H1 (cell line): ENCODE measurements at places on chromosomes 12 and 14. TPM values are rescaled to one million over a fixed set of nuclear protein-coding genes. Genes with fewer than 3 reads are reported as not detected.
A peak's percentile ranks its signal among the peaks of the same experiment; 100 is the strongest.

The PRR4 gene
- 2.0 TPM in 1 of 2 replicates, not detected in the other for total RNA-seq

The CSAD gene
- total RNA-seq = 8.8 and 10.0 TPM in 2 replicates

The RPGRIP1 gene
- total RNA-seq = 0.63 and 0.65 TPM in 2 replicates

DNA sequence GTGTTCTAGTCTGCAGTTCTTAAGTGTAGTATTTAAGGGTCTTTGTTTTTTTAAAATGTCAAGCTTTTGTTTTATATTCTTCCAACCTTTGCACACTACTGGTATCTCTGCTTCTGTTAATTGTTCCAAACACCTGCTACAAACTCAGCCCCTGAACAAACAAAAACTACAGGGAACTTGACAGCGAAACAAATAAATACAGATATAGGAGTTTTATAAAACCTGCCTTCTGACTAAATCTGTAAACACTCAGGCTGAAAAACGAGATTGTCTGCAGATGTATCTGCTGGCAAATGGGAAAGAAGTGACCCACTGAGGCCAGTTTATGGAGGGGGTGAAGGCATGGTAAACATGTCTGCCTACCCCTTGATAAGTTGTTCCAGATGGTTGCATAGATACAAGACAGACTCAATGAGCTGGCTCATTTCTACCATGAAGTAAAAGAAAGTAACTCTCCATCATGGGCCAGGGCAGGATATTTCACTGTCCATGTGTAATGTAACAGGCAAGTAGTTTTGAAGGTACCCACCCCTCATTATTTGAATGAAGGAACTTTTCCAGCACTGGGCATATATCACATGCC is 75.6 kb downstream of the LMO3 start:
- no peaks in the 10 kb centered on the region for H3K4me1 ChIP-seq
- no peak overlapping the region for H3K4me3 ChIP-seq
- no peak overlapping the region for H3K27ac ChIP-seq
- no peaks in the 10 kb centered on the region for H3K36me3 ChIP-seq
- DNase-seq = no peak

DNA sequence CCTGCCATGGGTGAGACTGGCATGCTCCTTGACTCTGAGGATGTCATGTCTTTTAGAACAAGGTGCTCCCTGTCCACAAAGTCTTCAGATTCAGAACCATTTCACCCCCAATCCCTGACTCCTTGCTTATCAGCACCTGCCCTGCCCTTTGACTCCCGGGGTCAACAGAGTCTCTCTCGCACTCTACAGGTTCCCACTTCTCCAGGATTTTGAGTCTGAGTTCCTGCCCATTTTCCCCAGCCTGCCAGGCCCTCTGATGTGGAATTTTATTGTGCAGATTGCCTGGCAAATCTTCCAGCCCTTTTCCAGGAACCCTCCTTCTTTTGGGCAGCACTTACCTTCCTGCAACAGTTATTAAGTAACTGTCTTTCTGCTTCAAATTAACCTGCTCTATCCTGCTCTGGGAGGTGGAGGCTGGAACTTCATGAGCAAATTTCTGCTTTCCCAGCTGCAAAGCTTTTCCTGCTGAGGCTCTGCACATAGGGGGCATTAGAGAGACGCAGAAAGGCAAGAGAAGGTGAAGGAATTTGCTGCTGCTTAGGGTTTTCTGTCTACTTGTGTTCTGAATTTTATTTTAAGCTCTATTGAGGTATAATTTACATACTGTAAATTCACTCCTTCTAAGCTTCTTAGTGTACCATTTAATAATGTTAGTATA is 259.1 kb downstream of the PCNX1 start:
- H3K27ac ChIP-seq = no peak overlapping the region
- no peaks in the 10 kb centered on the region for H3K4me1 ChIP-seq
- no peaks in the 10 kb centered on the region for H3K36me3 ChIP-seq
- H3K27me3 ChIP-seq = no peaks in the 10 kb centered on the region
- H3K4me3 ChIP-seq = no peak overlapping the region
- no peak for DNase-seq

GRCh38 chr14:55398679-55399078 is 13.0 kb downstream of the ATG14 start:
- H3K36me3 ChIP-seq = peaks cover 4% of the 10 kb centered on the region; the same call in 1 of the 2 replicates
- no peaks in the 10 kb centered on the region for H3K4me1 ChIP-seq
- H3K27ac ChIP-seq = no peak overlapping the region
- H3K4me3 ChIP-seq = no peak overlapping the region
- DNase-seq = no peak

- no peak overlapping the region for H3K27ac ChIP-seq
- no peaks in the 10 kb centered on the region for H3K4me1 ChIP-seq
- H3K27me3 ChIP-seq = no peaks in the 10 kb centered on the region
- no peaks in the 10 kb centered on the region for H3K36me3 ChIP-seq
- no peak overlapping the region for H3K4me3 ChIP-seq
These were observed 115.4 kb downstream of the TMTC2 start for GRCh38 chr12:82801951-82802610.

DNA sequence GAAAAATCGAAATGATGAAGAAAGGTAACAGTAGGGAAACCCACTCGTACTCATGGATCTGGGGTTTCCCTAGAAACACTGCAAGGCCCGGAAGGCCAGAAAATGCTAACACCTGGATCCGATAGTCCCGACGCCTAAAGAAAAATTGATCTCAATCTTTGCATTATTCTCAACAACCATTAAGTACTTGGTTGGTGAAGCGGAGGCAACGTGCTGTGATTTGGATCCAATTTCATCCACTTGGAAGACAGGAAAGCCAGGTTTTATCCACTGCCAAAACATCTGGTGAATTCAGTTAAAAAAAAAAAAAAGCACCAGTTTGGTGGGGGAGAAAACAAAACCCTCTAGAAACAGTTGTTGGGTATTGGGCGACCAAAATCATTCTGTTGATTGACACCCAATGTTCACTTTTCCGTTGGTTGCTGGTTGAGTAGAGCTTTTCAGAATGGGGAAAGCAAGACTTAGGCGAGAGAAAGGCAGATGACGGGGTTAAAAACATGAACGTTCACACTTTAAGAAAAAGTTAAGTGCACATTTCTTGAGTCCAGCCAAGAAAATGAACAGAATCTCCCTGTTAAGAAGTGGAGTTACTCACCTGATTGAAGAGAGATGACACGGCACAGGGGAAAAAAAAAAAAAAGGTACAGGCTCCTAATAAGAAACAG is 41.9 kb upstream of the MED13L start:
- peaks cover 3% of the 10 kb centered on the region for H3K4me1 ChIP-seq
- no peak overlapping the region for H3K27ac ChIP-seq
- no peak overlapping the region for H3K4me3 ChIP-seq

- no peak for DNase-seq
- no peak overlapping the region for H3K27ac ChIP-seq
- no peaks in the 10 kb centered on the region for H3K4me1 ChIP-seq
- no peaks in the 10 kb centered on the region for H3K27me3 ChIP-seq
- H3K4me3 ChIP-seq = no peak overlapping the region
These were observed 24.5 kb downstream of the PCNX4 start for GRCh38 chr14:60116181-60116580.

DNA sequence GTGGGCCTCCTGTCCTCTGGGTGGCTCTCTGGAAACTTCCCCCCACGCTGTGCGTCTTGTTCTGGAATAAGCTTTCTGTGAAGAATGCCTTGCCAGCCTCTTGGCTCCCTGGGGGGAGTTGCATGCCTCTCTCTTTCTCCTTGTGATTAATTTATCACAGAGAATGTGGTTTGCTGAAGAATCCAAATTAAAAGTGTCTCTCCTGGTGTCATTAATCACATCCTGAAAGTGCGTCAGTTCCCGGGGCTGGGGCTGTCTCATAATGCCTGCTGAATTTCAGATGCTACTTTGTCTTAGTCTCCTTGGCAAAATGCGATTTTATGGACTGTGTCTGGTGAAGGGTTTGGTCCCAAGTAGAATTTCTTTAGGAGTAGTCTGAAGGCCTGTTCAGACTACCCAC is 787.7 kb upstream of the TMEM132C start:
- no peaks in the 10 kb centered on the region for H3K27me3 ChIP-seq
- no peaks in the 10 kb centered on the region for H3K36me3 ChIP-seq
- H3K4me3 ChIP-seq = no peak overlapping the region
- DNase-seq = peak; percentile 41
- no peaks in the 10 kb centered on the region for H3K4me1 ChIP-seq

GRCh38 chr12:116537101-116537904 is 21.9 kb upstream of the MAP1LC3B2 start:
- H3K4me1 ChIP-seq = peaks cover 21% of the 10 kb centered on the region
- H3K27me3 ChIP-seq = peaks cover 3% of the 10 kb centered on the region
- no peak overlapping the region for H3K27ac ChIP-seq
- no peaks in the 10 kb centered on the region for H3K36me3 ChIP-seq
- no peak overlapping the region for H3K4me3 ChIP-seq

DNA sequence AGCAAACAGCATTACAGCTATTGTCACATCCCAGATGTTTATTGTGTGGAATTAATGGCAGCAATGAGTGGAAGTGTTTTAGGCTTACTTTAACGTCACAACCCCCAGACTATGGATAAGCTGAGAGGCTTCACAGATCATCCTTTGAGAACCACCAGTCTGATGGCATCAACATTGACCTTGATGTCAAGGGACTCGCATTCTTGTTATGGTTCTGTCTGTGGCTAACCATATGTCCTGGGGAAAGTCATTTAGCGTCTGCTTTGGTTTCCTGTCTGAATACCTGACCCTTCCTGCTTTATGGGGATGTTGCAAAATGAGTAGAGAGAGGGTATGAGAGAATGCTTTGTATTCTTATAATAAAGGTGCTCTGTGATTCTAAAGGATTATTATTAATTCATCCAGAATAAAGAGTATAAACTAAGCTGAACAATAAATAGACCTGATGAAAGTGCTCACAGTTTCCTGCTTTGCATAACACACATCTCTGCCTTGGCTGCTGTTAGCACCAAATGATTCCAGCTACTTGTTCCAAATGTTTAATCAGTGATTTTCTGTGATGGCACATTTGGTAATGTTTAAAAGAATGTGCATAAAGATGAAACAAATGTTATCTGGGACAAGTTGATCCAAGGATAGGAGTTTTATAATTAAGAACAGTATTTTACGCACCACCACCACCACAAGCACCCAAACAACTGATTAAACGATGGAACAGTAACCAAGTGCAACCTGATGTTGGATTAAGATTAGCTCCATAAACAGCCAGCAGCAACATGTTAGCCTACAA is 116.9 kb upstream of the LRIG3 start:
- no peaks in the 10 kb centered on the region for H3K27me3 ChIP-seq
- DNase-seq = no peak
- no peak overlapping the region for H3K27ac ChIP-seq

GRCh38 chr12:127257366-127257935 is 1009.5 kb upstream of the TMEM132C start:
- H3K36me3 ChIP-seq = no peaks in the 10 kb centered on the region
- no peak for DNase-seq
- H3K27ac ChIP-seq = no peak overlapping the region
- H3K27me3 ChIP-seq = no peaks in the 10 kb centered on the region
- H3K4me3 ChIP-seq = no peak overlapping the region
- no peaks in the 10 kb centered on the region for H3K4me1 ChIP-seq

DNA sequence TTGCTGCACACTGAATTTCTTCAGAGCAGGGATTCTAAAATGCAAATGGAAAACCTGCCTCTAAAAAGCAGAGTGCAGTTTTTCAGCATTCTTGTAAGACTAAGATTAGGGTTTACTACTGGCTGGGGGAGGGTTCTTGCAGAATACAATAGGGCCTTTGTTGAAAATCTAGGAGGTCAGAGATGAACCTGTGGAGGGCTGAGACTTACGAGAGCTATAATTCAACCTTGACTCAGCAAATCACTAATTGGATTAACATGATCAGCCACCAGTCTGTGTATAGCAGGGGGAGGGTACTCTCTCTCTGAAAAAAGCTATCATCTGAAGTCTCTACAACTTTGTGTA is 92.6 kb upstream of the HIF1A start:
- DNase-seq = no peak
- H3K4me1 ChIP-seq = peaks cover 8% of the 10 kb centered on the region
- no peak overlapping the region for H3K27ac ChIP-seq
- no peak overlapping the region for H3K4me3 ChIP-seq

GRCh38 chr14:65470404-65470880 is 57.9 kb downstream of the FUT8 start:
- DNase-seq = no peak
- H3K27ac ChIP-seq = 0 out of 2 replicates have a peak overlapping the region, but pooled peaks have one; percentile 15
- no peak overlapping the region for H3K4me3 ChIP-seq
- no peaks in the 10 kb centered on the region for H3K36me3 ChIP-seq
- H3K27me3 ChIP-seq = no peaks in the 10 kb centered on the region

DNA sequence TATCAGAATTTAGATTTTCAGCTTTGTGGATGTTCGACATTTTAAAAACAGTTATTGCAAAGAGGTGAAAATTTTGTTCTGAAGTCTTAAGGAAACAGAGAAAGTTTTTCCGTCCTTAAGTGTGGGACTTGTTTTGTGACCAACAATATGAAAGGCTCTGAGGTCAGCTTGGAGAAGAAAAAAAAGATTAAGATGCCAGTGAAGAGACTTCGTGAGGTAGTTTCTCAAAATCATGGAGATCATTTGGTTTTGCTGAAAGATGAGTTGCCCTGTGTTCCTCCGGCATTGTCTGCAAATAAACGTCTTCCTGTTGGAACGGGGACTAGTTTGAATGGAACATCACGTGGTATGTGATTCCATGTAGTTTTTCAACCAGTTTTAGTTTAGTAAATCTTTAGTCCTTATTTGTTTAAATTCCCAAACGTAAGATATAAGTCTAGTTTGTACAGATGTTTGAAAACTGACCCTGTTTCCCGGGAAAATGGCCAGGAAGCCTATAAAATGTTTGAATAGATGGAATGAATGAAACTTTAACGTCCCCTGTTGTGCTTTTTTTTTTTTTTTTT is 682 bp downstream of the KIAA0586 start:
- H3K36me3 ChIP-seq = no peaks in the 10 kb centered on the region
- no peak overlapping the region for H3K27ac ChIP-seq
- no peaks in the 10 kb centered on the region for H3K27me3 ChIP-seq
- no peaks in the 10 kb centered on the region for H3K4me1 ChIP-seq
- no peak for DNase-seq
- peak overlapping the region; percentile 85 for H3K4me3 ChIP-seq

DNA sequence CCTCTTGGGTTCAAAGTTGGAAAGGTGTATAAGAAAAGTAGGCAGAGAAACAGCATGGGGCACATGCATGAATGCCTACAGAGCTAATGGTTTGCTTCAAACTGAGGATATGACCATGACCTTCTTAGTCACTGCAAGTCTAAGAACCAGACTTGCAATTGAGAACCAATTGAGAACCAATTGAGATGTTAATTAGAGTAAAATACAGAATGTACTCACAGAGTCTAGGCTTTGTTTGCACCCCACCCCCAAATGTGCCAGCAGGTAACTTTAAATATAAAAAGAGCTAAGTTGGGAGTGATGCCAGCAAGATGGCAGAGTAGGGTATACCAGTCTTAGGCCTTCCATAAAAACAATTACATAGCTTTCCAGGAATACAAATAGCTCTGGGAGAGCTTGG is 227.3 kb upstream of the ALG10 start:
- no peak for DNase-seq
- no peak overlapping the region for H3K4me3 ChIP-seq
- H3K27me3 ChIP-seq = no peaks in the 10 kb centered on the region
- H3K27ac ChIP-seq = no peak overlapping the region
- H3K36me3 ChIP-seq = no peaks in the 10 kb centered on the region
- H3K4me1 ChIP-seq = no peaks in the 10 kb centered on the region

- no peaks in the 10 kb centered on the region for H3K36me3 ChIP-seq
- no peaks in the 10 kb centered on the region for H3K27me3 ChIP-seq
- H3K27ac ChIP-seq = no peak overlapping the region
These were observed 151.4 kb downstream of the TMTC2 start for GRCh38 chr12:82838131-82838551.

- DNase-seq = no peak
- H3K36me3 ChIP-seq = no peaks in the 10 kb centered on the region
- H3K4me1 ChIP-seq = no peaks in the 10 kb centered on the region
- H3K27ac ChIP-seq = no peak overlapping the region
- H3K27me3 ChIP-seq = no peaks in the 10 kb centered on the region
These were observed 128.8 kb upstream of the TMEM132C start for GRCh38 chr12:128138125-128138524.

- H3K36me3 ChIP-seq = peaks cover 7% of the 10 kb centered on the region
- H3K27ac ChIP-seq = no peak overlapping the region
- peaks cover 23% of the 10 kb centered on the region for H3K4me1 ChIP-seq
These were observed 4.3 kb downstream of the PLEKHG6 start for GRCh38 chr12:6314776-6315175.
